Activated CD4-positive, alpha-beta T cell treated with anti-CD3 and anti-CD28 coated beads, Interleukin-2, amount 10 ng/mL, durations not matched to agents 24 days and 14 days (primary cell): ENCODE measurements at places on chromosomes 1 and 21. TPM values are rescaled to one million over a fixed set of nuclear protein-coding genes. Genes with fewer than 3 reads are reported as not detected.

DNA sequence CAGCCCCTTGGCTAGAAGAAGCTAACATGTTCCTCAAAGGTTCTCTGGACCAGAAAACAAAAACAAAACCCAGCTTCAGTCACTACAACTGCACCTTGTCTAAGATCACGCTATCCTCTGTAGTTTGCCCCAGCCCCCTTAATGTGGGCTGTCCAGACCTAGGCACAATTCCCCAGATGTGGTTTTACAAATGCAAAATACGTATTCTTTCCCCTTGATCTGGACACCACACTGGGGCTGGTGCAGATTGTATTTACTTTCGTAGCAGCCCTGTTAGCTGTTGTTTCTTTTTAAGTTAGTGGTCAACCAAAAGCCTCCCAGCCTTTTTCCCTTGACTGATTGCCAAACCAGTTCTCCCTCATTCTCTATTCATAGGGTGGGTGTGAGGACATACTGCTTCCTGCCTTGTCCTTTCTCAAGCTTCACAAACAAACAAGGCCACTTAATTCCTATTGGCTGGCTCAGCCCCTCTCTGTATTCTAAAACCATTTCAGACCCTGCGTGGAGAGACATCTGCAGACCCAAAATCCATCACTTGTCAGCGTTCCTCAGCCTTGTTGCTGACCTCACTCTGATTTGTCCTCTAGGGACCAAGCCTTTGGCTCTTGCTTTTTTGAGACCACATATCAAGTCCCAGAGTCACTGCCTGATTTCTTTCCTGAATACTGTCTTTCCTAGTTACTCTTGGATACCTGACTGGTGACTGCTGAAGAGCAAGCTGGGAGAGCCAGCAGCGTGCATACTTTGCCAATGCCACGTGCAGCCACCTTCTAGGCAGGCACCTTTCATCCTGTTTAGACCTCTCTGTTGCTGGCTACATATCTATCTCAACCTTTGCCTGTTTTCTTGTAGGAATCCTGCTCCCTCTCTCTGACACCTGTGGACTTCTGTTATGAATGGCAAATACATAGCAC is 96.4 kb upstream of the RAB3GAP2 start:
- H3K4me1 ChIP-seq, result no peaks in the 10 kb centered on the region
- H3K27me3 ChIP-seq, result no peaks in the 10 kb centered on the region
- no peak for DNase-seq
- H3K4me3 ChIP-seq, result no peak overlapping the region

DNA sequence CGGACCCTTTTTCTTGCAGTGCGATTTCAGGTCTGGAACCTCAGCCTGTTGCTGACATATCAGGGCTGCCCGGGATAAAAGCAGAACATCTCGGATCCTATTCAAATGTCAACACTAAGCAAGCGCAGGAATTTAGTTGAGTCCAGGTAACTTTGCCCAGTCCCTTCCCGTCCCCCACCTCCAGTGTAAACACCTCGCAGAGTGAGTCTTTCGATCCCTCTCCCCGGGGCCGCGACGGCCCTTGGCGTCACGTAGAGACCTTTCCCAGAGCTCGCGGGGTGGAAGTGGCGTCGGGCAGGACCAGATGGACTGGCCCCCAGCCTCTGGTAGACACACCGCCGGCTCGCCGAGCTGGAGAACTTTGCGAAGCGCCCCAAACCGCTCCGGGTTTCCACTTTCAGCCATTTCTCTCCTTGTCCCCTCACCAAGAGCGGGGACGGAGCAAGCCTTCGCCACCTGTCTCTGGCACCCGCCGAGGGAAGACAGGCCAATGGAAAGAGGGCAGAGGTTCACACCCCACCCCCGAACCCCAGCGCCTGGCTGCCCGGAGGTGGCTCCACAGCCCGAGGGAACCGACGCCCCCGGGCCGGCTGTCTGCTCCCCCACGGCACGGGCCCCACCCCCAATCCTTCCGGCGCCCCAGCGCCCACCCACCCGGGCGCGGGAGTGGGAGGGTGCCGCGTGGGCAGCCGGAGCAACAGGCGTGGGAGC is 570 bp downstream of the KCND3 start:
- H3K36me3 ChIP-seq, result no peaks in the 10 kb centered on the region
- peaks cover 7% of the 10 kb centered on the region for H3K4me1 ChIP-seq
- H3K27me3 ChIP-seq, result peaks cover 68% of the 10 kb centered on the region
- DNase-seq, result no peak
- no peak overlapping the region for H3K27ac ChIP-seq
- peak overlapping the region; percentile 47 for H3K4me3 ChIP-seq

DNA sequence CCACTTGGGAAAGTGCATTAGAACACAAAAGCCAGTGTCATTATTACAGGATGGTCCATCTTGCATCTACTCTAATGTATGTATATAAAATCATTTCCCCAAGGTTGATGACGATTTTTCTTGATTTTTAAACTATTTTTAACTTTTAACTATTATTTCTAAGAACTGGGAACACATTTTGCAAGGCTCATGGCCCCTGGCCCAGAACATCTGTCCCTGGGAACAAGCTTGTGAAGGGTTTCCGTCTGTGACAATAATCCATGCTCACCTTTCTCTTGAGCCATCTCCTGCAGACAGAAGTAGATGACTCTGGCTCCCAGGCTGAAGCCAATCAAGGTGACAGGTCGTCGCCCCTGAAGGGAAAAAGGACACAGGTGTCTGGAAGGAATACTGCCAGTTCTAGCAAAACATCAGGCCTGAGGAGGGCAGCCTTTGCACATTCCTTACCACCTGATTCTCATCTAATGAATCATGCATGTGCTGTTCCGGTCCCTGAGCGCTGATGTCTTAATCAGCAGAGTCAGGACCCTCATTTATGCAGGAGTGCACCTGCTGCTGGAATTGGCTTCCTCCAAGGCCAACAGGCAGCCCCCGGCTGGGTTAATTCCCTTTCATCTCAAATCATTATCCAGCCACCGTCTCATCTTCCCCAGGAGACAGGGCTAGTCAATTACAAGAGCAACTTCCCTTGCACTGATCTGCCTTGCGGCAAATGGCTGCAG is 62.5 kb downstream of the TMCO4 start:
- no peaks in the 10 kb centered on the region for H3K4me1 ChIP-seq
- H3K4me3 ChIP-seq, result no peak overlapping the region
- H3K36me3 ChIP-seq, result peaks cover 3% of the 10 kb centered on the region

DNA sequence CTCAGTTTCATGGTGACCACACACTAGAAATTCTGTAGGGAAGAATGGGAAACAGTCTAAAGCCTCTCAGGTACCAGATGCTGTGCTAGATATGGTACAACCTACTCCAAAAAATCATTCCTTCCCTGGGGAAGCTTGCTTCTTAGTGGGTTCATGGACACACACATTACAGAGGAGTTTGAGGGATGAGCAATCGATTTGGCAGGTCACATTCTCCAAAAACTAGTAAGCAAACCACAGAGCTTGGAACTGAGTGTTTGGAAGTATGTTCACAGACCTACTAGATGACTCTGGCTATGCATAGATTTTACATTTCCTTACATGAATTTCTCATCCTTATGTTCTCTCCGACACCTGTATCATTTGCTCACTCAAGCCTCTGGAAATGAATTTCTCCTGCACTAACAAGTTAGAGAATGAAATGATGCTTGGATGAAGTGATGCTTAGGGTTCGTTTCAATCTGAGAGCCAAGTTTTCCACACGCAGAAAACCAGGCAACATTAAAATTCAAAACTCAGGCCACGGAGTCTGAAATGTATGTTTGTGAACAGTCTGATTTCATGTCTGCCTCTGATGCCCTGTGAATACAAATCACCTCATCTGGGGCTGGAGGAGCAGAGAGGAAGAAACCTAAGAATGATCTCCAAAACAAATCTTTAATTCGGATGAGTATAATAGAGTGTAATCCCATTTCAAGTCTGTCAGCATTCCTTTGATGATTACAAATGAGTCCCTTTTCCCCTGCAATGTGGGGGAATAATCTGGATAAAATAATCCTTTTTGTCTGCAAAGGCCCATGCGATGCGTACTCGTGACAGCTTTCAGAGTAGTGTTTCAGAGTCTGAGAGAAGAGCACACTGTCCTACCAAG is 11.0 kb downstream of the EVA1C start:
- no peak overlapping the region for H3K27ac ChIP-seq
- H3K4me3 ChIP-seq, result no peak overlapping the region
- no peaks in the 10 kb centered on the region for H3K4me1 ChIP-seq
- H3K36me3 ChIP-seq, result peaks cover 2% of the 10 kb centered on the region

GRCh38 chr21:25501996-25502665 is 105.2 kb downstream of the MRPL39 start:
- H3K36me3 ChIP-seq, result peaks cover 39% of the 10 kb centered on the region
- H3K4me3 ChIP-seq, result peak overlapping the region; percentile 52
- DNase-seq, result peak; percentile 67
- peak overlapping the region; percentile 96 for H3K27ac ChIP-seq
- no peaks in the 10 kb centered on the region for H3K27me3 ChIP-seq

DNA sequence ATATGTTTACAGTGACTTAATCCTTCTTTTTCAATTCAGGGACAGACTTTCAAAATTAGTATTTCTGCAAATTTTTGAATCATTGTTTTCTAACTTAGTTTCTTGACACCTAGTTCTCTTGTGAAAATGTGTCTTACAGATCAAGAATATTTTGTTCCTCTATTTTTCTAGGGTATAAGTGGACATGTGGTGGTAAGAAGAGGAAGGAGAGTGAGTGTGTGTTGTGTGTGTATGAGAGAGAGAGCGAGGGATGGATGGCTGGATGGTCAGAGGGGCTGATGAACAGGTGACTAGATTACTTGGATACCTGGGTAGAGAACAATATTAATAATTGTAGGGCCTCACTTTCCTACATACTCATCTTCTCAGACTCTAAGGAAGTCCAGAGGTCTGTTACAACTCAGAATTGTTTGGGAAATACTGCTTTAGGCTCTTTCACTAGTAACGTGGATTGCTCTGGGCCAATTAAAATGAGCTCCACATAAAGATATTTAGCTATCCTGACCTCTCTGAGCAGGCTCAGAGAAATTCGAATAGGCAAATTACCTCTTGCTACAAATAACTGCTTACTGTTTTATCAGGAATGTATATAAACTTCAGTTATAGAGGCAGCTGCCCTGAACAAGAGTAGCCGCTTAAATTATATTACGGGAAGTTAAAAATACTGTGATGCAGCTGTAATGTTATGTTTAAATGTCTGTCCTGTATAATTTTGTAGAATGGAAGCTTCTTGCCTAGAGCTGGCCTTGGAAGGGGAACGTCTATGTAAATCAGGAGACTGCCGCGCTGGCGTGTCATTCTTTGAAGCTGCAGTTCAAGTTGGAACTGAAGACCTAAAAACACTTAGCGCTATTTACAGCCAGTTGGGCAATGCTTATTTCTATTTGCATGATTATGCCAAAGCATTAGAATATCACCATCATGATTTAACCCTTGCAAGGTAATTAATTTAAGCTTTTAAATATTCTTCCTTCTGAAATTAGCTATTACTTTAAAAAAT is 19.7 kb downstream of the GPSM2 start:
- H3K4me1 ChIP-seq, result peaks cover 6% of the 10 kb centered on the region
- peaks cover 6% of the 10 kb centered on the region for H3K36me3 ChIP-seq
- no peak overlapping the region for H3K4me3 ChIP-seq
- DNase-seq, result no peak
- H3K27me3 ChIP-seq, result no peaks in the 10 kb centered on the region
- H3K27ac ChIP-seq, result no peak overlapping the region

GRCh38 chr1:10635085-10635896 is 160.5 kb downstream of the PEX14 start:
- H3K36me3 ChIP-seq, result no peaks in the 10 kb centered on the region
- peaks cover 8% of the 10 kb centered on the region for H3K27me3 ChIP-seq
- H3K27ac ChIP-seq, result no peak overlapping the region
- no peaks in the 10 kb centered on the region for H3K4me1 ChIP-seq
- no peak for DNase-seq

- H3K4me1 ChIP-seq, result peaks cover 3% of the 10 kb centered on the region
- H3K36me3 ChIP-seq, result peaks cover 73% of the 10 kb centered on the region
- no peak overlapping the region for H3K4me3 ChIP-seq
- H3K27me3 ChIP-seq, result no peaks in the 10 kb centered on the region
These were observed 37.6 kb downstream of the PARP1 start for GRCh38 chr1:226370144-226370923.

GRCh38 chr1:185645162-185645640 is 89.0 kb upstream of the HMCN1 start:
- H3K27ac ChIP-seq, result no peak overlapping the region
- no peak for DNase-seq
- H3K27me3 ChIP-seq, result no peaks in the 10 kb centered on the region
- H3K4me3 ChIP-seq, result no peak overlapping the region
- H3K4me1 ChIP-seq, result peaks cover 26% of the 10 kb centered on the region
- H3K36me3 ChIP-seq, result peaks cover 17% of the 10 kb centered on the region

ZNF436 gene
- 5.2 TPM in 2 replicates for total RNA-seq

IFNLR1 gene
- total RNA-seq, result 5.3 and 5.6 TPM in 2 replicates

TRIM58 gene
- 0.23 and 0.24 TPM in 2 replicates for total RNA-seq

PAQR6 gene
- 4.2 and 4.6 TPM in 2 replicates for total RNA-seq
